ENCODE measurements at places on chromosomes 12 and 14.

- no peak for DNase-seq
Measured at GRCh38 chr12:116916122-116916521, 5.4 kb downstream of the FBXW8 start.

DNA sequence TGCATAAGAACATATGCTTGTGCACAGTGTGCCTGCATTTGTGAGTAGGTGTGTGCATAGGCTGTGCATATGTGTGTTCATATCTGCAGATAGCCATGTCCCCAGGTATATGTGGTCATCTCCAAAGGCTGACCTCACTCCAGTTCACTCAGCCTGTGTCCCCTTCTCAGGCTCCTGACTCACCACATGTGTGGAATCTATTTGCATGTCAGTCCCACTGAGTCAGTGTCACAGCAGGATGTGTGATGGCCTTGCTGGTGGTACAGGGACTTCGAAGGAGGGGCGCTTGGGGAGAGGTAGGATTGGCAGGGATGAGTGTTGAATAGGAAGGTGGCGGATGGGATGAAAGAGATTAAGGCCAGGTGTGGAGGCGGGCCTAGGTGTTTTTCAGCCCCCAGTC lies 35.5 kb downstream of the KRT80 start:
- no peak for DNase-seq

DNA sequence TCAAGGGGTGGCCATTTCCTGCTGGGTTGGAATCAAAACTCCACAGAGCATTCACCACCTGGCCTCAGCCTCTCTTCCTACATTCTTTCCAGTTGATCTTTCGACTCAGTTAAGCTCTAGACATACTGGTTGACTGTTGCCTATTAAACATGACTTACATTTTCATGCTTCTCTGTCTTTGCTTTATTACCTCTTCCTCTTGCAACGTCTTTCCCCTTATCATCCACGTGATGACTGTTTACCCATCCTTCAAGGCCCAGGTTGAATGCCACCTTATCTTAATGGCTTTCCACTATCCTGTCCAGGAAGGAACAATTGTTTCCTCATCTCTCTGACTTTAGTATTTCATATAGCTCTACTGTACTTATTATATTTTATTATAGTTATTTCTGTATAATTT lies 24.4 kb upstream of the CCDC175 start:
- DNase-seq, result no peak

GRCh38 chr12:13093191-13093847 lies 10.1 kb downstream of the GSG1 start:
- DNase-seq, result no peak

GRCh38 chr12:45605624-45606023 lies 123.9 kb upstream of the ARID2 start:
- DNase-seq, result no peak

Data from hematopoietic multipotent progenitor cell treated with erythropoietin and hydrocortisone succinate and interleukin-3 and kit ligand, for 17 days (in vitro differentiated cells).